Activated CD4-positive, alpha-beta T cell treated with anti-CD3 and anti-CD28 coated beads for 4 hours (primary cell): ENCODE measurements at places on chromosomes 1 and 21.

DNA sequence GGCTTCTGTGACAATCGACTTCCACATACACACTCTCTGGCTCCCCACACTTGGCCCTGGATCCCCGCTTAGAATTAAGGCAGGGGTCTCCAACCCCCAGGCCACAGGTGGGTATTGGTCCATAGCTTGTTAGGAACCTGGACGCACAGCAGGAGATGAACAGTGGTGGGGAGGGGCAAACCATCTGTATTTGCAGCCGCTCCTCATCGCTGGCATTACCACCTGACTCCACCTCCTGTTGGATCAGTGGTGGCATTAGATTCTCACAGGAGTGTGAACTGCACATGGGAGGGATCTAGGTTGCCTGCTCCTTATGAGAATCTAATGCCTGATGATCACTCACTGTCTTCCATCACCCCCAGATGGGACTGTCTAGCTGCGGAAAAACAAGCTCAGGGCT, 16.0 kb downstream of the TRIM62 start:
- DNase-seq: no peak

GRCh38 chr1:33004613-33005012, 32.1 kb downstream of the AK2 start:
- DNase-seq: no peak

DNA sequence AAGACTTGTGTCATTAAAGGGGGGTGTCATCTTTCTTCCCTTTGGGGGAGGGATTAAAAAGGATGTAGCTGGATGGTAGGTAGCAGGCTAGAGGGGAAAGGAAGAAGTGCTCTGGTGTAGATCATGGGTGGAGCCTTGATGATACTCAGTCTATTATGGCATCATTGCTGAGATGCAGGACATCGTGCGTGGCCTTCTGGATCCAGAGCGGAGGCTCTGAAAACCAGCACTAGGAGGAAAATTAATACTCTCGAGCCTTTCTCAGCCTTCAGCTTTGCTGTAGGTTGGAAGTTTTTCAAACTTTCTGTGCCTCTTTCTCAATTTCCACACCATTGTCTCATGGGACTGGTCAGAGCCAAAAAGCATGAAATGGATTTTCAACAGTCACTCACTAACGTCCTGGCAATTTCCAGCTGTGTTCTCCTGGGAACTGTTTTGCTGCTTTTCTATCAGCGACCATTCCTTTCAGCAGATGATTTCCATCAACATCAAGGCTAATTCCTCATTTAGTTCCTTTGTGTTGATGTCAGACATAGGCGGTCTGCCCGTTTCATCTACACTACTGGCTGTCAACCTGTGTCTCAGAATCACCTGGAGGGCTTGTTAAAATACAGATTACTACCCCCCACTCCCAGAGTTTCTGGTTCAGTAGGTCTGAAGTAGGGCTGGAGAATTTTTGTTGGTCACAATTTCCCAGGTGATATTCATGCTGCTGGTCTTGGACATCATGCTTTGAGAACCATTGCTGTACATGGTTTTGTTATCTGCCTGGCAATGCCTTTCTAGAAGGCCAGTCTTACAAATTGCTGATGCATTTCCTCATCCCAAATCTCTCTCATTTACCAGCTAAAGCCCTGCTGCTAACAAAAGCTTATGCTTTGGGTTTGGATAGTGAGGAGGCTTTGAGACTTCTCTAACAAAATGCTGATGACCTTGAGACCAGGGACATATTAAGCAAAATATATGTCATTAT, 7.7 kb downstream of the CACNA1E start:
- DNase-seq: no peak

DNA sequence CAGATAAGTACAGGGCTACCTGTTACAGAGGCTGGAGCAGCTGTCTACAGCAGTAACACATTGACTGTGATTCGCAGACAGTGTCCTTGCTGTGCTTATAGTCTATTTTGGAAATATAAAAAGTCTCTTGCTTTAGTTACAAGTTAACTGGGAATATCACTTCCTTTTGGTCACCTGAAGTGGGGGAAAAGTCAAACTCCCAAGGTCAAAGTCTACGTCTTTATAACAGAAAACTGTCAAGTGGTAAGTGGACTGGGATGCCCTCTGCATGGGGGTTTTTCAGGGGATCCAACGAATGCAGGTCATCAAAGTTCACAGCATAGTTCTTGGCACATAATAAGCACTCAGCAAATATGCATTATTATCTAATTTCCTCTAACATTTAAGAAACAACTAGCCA, 55.4 kb downstream of the FAM78B start:
- DNase-seq: no peak

DNA sequence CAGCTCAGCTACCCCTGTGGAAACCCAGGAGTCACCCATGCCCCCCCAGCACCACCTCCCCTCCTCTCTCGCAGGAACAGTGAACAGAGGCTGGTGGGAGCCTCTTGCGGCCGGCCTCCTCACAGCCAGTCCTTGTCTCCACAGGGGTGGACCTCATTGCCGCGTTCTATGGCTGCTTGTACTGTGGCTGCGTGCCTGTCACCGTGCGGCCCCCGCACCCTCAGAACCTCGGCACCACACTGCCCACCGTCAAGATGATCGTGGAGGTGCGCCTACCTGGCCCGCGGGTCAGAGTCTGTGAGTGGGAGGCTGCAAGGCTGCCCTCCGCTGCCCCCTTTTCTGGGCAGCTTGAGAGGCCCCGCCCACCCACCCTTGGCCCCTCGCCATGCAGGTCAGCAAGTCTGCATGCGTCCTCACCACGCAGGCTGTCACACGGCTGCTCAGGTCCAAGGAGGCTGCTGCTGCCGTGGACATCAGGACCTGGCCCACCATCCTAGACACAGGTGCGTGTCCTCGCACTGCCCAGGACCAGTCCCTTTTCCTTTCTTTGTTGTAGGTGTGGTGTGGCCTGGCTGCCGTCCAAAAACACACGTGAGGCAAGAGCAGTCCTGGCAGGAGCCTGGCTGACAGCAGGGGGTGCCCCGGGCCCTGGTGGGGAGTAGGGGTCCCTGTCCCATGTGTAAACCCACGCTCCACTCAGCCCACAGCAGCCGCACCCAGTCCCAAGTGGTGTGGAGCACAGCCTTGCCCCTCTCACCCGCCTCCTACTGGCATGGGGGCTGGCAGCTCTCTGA, 50.3 kb downstream of the S100B start:
- DNase-seq: no peak

GRCh38 chr1:248906753-248907661, 972 bp downstream of the PGBD2 start:
- no peak for DNase-seq

GRCh38 chr1:76018045-76018444, 56.5 kb upstream of the ST6GALNAC3 start:
- DNase-seq: no peak

- DNase-seq: no peak
These were observed 3.0 kb downstream of the USP1 start for GRCh38 chr1:62439652-62440371.

DNA sequence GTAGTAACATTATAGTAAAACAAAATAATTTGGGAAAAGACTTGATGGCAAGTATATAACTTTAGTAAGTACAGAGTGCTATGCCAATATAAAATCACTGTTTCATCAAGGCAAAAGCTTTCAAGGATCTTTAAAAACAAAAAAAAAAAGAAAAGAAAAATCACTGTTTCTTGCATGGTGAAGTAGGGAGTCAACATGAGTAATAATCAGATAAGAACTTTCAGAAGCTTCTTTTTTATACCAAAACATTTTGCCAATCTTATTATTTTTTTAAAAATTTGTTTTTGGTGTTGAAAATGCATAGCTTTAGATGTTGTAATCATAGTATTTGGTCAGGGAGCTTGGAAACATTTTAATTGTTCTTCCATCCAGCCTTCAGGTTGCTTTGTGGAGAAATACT, 37.2 kb downstream of the CAMSAP2 start:
- DNase-seq: no peak

DNA sequence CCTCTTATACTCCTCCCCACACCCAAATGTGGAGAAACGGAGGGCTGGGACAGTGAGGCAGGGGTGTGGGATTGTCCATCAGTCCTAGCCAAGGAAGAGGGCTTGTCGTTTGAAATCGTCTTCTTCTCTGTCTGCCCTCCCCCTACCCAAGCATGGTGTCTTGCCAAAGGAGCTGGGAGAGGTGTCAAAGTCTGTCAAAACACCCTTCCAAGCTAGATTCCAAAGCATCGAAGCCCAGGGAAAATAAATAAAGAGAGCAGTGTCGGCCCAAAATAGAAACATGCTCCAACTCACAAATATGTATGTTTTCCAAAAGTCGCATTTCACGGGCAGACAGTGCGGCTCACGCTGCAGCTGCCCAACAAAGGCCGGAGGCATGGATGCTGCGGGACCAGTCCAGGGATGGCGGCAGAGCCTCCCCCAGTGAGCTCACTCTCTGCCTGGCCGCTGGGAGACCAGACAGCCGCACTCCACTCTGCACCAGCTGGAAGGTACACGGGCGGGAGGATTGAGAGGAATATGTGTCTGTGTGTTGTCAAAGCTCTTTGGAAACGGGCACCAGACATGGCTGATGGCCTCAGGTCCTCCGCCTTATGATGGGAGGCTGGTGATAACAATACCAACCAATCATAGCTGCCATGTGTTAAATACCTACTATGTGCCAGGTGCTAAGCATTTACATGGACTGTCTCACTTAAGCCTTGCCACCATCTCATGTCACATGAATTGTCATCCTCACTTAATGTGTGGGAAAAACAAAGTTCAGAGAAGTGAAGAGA, 3.9 kb downstream of the DISP3 start:
- DNase-seq: no peak

- DNase-seq: no peak
These were observed 98.1 kb upstream of the CXADR start for GRCh38 chr21:17414766-17415165.

- no peak for DNase-seq
These were observed 20.5 kb upstream of the ZBTB18 start for GRCh38 chr1:244030481-244031040.

- no peak for DNase-seq
These were observed 50.3 kb downstream of the PGM1 start for GRCh38 chr1:63643517-63643916.

GRCh38 chr21:46156378-46156645, 933 bp upstream of the FTCD start:
- no peak for DNase-seq

DNA sequence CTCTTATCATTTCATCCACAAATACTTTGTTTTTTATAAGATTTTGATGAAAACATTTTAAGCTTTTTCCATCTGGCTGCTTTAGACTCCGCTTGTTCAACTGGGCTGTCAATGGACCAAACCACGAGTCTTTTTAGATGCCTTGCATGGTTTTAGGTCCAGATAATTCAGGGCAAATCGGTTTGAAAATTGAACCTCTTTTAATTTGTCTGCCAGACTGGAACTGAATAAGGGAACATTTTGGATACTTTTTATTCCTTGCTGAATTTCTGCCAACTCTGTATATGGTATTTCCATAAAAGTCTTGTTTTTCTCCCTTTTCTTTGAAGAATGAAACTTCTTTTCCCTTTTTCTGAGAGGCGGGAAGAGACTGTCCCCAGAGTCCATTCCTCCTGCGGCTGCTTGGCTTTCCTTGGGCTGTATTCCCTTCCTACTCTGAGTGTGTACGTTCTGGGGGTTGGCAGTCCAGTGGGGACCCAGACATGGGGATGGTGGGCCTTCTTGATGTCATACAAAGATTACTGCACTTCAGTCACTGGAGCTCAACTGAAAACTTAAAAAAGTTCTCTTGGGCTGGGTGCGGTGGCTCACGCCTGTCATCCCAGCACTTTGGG, 46.5 kb upstream of the CNN3 start:
- no peak for DNase-seq

DNA sequence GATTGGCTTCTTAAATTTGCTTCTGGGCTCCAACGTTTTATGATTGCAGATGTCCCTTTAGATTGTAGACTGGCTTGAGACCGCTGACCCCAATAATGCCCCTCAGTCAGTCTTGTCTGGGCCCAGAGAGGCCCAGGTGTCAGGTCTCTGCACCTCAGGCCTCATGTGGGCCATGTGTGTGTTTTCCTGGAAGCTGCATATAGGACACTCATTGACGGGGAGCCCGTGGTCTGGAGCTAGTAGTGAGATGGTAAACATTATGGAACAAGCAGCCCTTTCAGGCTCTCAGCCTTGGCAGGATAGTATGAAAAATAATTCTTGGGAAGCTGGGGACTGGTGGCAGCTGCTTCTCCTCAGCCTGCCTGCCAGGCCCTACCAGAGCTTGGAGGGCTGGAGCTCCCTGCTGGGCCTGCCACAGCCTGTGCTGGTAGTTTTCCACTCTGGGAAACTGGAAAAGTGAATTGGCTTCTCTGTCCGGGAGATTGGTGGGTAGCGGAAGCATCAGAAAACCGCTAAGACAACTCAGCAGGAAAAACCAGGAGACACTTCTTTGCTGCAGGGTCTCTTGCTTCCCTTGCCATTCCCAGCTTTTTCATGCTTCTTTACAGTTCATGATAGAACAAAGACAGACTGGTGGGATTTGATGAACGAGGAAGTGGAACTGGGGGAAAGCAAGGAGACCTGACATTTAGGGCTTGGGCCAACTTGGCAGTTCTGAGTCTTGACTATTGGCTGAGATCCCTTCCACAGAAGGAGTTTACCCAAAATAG, 57.8 kb upstream of the HSD17B7 start:
- DNase-seq: no peak

- DNase-seq: no peak
These were observed 1.2 kb upstream of the CAPN2 start for GRCh38 chr1:223711173-223711572.

DNA sequence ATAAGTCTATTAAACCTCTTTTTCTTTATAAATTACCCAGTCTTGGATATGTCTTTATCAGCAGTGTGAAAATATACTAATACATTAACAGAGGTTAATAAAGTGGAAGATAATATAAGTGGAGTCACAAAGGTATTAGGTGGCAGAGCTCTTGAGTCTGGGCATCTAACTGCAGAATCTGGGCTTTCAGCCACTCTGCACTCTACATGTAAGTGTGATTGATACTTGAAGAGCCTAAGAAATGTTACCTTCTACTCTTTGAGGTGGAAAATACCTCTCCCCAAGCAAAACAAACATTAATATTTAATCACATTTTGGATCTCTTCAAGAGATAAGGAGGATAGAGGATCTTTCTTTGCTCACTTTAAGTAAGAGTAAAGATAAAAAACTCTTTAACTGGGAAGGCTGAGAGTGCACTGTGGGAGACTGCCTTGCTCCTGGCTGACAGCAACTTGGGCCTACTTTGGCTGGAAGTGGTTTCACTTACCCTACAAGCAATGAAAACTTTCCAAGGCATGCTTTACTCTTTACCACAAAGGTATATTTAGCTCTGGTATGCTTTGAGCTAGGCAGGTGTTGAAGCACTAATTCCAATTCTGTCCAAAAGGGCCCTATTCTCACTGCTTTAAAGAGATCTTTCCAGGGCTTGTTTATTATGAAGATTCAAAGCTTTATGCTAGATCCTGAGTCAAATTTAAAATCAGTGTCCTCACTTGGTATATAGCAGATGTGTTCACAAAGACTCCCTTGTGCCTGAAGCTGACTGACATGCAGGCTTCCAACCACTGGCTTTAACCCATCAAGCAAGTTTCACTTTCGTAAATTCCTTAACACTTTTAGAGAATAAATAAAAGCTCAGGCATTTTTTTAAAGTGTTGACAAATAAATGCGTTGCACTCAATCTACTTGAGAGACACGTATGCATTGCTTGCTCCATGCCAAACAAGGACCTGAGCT, 245.3 kb upstream of the ZP4 start:
- DNase-seq: no peak
